Hepatic stellate cell (primary cell): ENCODE measurements at places on chromosomes 6 and 20.
A peak's percentile ranks its signal among the peaks of the same experiment; 100 is the strongest.

GRCh38 chr6:26012061-26012460 is 49.5 kb downstream of the TRIM38 start:
- no peak for DNase-seq

- DNase-seq = no peak
Observed at GRCh38 chr6:157554747-157555146, 173.8 kb downstream of the ZDHHC14 start.

GRCh38 chr6:139330826-139331500 is 39.2 kb upstream of the TXLNB start:
- DNase-seq = no peak

DNA sequence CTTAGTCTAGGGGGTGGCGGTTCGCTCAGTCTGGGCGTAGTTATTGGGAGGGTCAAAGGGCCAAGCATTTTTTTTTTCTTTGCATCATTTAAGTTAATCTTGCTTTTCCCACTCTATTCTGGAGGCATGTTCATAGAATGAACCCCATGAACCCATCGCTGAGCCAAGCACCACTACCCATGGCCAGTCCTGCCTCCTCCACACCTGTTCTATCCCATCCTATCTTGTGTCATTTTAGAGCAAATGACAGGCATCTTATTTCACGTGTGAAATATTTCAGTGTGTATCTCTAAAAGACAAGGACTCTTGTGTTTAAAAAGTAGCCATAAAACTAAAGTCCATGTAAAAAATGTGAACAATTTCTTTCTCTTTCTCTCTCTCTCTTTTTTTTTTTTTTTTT is 13.9 kb downstream of the SRC start:
- no peak for DNase-seq

GRCh38 chr6:7246401-7247178 is 66.4 kb downstream of the SSR1 start:
- DNase-seq = no peak

DNA sequence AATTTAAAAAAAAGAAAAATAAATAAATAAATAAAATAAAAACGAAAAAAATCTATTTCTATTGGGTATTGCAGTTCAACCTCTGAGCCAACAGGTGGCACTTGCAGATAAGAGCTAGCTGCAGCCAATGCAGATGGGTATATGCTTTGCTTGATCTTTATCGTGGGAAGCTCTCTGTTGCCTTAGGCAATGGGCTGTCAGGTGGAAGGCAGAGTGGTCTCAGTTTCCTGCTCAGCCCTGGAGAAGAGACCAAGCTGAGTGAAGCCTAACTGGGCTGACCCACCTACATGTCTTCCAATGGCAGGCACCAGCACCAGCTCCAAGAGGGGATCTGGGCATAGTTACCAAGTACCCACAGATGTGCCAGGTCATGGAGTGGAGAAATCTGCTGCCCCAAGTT is 95.0 kb downstream of the AK9 start:
- DNase-seq = peak; percentile 28

DNA sequence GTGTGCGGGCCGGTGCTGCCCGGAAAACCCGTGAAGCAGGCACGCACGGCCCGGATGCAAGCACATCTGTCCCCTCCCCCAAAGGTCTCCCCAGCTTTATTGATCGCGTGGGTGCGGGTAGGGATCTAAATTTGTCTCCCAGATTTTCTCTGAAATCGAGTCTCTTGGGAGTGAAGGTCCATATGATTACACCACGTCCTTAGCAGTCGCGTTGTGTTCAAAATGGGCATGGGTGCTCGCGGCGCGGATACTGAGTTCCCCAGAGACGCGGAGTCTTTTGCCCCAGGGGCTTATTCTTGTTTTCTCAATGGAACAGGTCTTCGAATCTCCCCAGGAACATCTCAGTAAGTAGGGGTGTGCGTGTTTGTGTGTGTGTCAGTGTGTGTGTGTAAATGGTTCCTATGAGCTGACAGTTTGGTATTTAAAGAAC is 2.8 kb upstream of the ZNF292 start:
- no peak for DNase-seq

DNA sequence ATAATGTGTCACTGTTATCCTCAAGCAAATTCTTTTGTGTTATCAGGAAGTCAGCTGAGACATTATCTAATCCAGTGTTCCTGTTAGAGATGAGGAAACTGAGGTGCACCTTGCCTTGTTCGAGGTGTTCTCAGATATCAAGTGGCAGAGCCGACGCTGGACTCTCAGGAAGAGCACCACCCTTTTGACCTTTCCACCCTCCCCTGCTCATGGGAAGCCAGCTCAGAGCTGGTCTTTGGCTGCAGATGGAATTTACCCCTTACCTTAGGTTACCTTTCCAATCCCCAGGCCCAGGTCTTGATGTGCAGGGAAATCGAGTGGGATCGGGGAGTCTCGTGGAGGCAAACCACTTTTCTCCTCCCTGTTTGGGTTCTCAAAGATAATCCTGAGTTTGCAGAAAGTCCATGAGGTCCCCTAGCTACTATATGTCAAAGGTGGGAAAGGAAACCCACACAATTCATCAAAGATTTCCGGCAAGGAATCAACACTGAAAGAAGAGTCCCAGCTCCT is 62.9 kb upstream of the PIM1 start:
- DNase-seq = no peak

DNA sequence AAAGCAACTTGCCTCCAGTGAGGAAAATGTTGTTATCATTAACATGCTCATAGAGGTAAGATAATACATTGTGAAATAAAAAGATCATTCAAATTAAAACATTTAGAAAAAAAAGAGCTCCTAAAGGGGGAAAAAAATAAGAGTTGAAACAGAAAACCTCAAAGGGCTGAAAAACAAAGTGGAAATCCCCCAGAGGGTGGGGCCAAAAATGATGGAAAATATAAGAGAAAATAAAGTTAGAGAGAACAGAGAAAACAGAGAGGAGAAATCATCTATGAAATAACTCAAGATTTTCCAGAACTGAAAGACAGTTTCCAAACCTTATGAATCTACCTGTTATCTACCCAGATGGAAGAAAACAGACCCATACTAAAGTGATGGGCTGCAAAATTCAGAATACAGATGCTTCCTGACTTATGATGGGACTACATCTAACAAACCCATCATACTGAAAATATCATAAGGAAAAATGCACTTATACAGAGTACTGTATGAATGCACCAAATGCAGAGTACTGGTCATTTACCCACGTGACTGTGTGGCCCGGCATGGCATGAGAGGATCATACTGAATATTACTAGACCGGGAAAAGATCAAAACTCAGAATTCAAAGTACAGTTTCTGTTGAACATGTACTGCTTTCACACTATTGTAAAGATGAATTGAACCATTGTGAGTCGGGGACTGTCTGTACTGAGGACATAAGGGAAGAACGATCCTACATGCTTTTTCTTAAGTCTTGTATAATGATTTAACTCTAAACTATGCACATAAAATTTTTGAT is 4.0 kb downstream of the ZBTB24 start:
- no peak for DNase-seq

DNA sequence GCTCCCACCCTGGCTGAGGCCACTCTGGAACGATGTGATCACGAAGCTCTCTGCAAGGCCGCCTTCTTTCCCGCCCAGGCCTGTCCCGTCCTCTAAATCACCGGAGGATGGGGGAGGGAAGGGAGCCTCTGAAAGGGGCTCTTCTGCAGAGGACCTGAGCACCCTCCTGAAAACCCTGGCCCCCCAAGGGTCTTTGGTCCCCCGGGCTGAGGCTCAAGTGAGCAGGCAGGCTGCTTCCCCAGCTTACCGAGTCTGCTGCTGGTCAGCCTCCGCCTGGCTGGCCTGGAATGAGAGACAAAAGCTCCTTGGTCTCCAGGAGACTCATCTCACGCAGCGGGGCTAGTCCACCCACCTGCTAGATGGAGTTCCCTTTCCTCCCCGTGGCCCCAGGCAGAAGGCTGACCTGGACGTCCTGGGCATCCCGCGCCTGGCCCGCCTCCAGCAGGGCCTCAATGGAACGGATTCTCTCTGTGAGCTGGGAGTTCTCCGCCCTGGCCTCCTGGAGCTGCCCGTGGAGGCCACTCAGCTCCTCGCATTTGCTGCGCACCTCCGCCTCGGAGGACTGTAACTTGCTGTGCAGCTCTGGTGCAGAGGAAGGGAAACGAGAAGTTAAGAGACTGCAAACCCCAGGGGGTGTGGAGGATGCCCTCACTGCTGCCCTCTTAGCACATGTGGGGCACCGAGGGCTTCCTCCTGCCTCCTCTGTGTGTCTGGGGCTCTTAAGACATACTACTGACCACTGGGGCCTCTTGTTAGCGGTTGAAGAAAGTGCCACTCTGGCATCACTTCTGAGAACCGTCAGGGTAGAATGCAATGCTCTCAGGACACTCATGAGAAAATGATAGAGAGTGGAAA is 54.7 kb downstream of the RRBP1 start:
- DNase-seq = no peak

- no peak for DNase-seq
Observed at GRCh38 chr6:90214461-90214860, 82.2 kb downstream of the BACH2 start.

DNA sequence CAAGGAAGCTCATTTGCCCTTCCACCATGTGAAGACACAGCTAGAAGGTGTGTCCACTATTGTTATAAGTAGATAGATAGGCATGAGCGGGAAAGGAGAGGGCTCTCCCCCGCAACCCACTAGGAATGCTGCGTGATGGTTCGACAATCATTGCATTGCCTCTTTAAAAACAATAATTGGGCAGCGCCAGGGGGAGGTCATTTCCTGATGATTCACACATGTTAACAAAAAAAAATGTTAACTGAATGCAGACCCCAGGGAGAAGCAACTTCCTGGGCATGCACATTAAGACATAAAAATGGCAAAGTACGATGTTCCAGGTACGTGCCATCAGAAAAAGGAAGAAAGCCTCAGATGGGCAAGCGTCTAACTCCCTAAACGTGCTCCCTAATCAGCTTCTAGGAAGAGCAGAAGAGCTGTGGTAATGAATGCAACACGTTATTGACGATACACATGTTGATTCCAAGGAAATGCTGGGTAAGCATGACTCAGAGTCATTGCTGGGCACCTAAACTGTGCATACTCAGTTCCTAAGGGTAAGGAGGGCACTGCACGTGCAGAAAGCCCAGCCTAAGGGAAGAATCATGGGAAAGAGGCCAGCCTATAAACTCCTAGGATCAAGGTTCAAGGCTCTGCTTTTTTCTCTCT is 113.7 kb downstream of the FAM217A start:
- DNase-seq = no peak

- DNase-seq = peak; percentile 27
Observed at GRCh38 chr6:112180095-112180820, 74.1 kb downstream of the LAMA4 start.

DNA sequence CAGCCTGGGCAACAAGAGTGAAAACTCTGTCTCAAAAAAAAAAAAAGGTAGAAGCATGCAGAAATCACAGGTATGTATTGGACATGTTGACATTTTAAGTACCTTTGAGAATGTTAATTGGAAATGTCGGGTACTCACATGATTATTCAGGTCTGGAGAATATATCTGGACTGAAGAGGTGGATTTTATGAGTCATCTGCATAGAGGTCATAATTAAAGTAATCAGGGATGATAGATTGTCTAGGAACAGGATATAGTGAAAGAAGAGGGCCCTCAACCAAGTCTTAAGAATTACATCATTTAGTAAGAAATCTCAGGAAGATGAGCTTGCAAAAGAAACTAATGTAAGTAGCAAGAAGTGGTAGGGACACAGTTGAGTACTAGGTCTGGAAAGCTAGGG is 212.5 kb downstream of the UTRN start:
- no peak for DNase-seq

DNA sequence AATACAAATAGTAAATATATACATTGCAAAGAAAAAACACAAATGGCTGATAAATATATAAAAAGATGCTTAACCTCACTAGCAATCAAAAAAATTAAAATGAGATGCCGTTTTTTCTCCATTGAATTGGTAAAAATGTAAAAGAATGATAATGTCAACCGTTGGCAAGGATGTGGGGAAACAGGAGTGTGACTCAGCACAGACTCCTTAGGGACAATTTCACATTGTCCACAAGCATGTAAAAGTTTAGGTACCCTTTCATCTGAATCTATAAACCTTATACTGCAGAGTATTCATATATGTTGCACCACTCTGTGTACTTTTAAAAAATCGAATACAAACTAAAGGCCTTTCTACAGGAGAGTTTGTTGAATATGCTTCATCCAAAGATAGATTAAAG is 143.1 kb upstream of the RREB1 start:
- DNase-seq = no peak

DNA sequence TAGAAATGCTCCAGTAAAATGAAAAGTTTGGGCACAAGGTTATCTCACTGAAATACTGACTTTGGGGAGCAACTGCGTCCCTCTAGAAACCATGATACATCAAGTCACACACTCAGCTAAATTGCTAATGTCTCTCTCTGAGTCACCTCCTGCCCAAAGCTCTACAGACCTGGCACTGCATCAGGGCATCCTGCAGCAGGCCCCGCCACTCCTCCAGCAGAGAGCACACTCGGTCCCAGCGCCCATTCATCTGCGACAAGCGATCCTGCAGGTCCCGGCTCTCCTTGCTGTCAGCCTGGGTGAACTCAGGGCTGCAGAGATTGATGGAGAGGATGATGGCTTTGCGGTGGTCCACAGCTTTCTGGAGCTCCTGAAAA is 329.0 kb downstream of the ESR1 start:
- no peak for DNase-seq
